ENCODE measurements at places on chromosomes 5 and 9.

- no peak for DNase-seq
Measured at GRCh38 chr5:6780802-6781391, 67.7 kb downstream of the TENT4A start.

DNA sequence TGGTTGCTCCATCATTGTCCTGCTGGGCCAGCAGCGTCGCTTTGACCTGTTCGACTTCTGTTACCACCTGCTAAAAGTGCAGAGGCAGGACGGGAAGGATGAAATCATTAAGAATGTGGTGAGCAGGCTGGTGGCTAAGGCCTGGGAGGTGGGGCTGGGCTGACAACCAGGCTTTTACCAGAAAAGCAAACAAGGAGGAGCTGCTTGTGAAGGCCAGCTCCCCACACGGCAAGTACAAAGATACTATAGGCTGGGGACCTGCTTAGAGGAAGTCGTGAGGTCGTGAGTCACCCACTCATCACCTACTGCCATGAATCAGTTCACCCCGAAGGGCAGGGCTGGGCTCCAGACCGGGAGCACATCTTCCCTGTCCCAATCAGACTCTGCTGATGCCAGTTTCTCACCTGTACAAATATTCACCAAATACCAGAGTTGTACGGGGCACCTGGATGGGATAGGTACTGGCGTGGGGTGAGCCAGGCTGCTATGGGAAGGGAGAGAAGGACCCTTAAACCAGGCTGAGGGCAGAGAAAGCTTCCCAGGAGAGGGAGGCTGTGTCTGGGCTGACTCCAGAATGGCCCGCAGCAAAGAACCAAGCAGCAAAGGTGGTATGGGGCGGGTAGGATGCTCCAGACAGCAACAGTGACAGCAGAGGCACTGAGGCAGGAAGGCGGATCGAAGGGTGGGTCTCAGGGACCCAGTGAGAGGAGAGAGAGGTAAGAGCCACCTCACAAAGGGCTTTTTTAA lies 69.3 kb upstream of the NIPAL4 start:
- no peak for DNase-seq

DNA sequence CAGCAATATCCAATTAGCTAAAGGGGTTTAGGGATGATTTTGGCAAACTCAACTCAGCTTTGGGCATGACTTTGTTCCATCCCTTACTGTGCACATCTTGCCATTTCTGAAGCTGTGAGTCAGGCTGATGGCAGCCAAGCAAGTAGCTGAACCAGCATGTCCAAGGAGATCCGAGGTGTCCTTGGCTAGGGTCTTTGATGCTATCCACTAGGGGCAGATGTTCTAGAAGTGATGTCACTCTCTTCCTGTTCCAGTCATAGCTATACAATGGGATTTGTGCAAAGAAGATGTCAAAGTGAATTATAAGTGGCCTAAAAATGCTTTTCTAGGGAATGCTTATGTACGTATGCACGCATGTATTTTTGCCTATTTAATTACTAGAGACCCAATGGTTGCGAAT lies 160.8 kb upstream of the PAPPA start:
- DNase-seq = no peak

DNA sequence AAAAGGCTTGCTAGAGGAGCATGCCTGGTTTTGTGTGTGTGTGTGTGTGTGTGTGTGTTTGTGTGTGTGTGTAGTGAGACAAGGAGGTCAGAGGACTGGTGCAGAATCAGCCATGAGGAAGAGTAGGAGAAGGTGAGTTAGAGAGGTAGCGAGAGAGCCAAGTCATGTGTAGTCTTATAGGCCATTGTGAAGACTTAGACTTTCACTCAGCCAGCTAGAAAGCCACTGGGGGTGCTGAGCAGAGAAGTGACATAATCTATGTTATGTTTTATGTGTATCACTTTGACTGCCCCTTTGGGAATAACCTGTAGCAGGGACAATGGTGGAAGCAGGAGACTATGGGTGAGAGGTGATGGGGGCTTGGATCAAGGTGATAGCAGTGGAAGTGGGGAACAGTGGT lies 180.5 kb upstream of the CLINT1 start:
- DNase-seq = no peak

DNA sequence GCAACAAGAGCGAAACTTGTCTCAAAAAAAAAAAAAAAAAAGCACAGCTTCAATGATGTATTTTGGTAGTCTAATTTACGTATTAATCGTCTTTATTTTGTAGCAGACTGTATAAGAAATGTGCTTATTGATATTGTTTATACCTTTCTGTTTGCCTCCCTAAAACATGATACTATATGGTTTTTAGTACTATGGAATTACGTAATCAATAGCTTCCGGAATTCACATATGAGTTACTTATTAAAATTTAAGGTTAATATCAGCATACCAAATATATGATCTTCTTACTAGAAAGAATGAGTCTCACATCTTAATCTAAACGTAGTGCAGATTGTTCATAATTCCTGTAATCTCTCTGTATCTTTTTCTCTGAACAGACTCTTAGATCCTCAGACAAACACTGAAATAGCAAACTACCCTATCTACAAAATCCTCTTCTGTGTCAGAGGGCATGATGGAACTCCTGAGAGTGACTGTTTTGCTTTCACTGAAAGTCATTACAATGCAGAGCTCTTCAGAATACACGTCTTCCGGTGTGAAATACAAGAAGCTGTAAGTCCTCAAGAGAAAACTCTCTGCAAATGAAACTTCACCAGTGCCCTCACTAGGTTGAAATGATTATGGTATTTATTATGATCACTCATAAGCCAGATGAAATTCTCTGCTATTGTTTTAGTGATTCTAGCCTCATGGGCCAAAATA lies 44.4 kb upstream of the GPR21 start:
- DNase-seq = no peak

DNA sequence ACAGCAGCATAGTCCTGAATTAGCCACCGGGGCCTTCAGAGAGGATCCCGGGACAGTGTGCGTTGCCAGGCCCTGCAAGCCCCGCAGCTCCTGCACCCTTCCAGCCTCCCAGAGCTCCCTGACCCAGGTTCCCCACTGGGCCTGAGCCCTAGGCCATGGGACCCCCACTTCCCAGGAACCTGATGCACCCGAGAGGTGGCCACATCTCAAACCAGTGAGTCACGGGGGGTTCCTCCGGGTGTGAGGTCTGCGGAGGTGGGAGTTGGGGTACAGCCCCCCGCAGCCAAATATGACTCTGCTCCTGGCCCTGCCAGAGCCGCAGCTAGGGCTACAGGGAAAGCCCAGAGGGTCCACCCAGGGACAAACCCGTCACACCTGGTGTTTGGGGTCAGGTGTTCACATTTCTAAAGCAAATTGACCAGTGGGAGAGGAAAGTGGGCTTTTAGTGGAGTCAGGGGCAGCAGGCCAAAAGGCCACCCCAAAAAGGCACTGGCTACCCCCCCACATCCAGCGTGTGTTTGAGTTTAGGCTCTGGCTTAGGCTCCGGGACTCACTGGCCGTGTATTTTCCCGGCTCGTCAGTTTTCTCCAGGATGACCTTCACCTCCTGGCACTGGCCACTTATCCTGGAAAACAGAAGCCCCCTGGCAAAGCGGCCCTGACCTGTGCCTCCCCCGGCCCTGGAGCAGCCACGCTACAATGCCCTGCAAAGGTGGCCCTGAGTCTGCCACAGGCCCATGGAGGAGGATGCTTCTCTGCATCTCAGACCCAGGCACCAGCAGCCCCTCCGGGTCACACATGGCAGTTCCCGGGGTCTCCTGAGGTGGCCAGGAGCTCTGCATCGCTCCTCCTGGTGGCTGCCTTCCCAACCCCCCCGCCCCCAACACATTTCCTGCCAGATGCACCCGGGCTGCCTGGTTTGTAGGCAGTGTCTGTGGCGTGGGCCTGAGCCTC lies 17.4 kb upstream of the OBP2B start:
- DNase-seq = no peak

- DNase-seq = no peak
Measured at GRCh38 chr5:67377631-67378030, 181.0 kb upstream of the CD180 start.

- DNase-seq = no peak
Measured at GRCh38 chr5:117863586-117864296, 1124.6 kb downstream of the DTWD2 start.

- DNase-seq = no peak
Measured at GRCh38 chr5:40436535-40437237, 243.0 kb upstream of the PTGER4 start.

GRCh38 chr5:143021595-143021994 lies 251.4 kb downstream of the ARHGAP26 start:
- DNase-seq = no peak

DNA sequence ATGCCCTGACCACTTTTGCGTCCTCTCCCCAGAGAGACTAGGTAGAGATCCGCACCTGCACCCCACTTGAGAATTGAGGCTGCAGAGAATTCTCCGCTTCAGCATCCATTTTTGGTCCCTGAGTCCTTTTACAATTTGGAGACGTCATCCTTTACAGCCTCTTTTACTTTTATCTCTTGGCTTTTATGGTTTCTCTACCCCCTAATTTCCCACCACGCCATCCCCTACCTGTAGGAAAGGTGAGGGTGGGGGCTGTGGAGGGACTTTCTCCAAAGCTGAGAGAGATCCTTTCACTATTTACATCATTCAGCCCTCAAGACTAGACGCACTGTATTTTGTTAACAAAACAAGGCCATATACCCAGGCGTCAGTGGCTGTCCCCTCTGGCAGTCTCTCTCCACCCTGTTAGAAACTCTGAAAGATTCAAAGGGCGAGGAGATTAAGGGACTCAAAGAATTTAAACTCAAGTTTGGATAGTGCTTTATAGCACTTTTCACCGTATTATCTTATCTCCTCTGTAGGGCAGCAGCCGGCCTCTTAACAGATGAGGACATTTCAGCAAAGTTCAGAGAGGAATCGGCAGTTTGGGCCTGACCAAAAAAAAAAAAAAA lies 1.7 kb downstream of the MSX2 start:
- no peak for DNase-seq

DNA sequence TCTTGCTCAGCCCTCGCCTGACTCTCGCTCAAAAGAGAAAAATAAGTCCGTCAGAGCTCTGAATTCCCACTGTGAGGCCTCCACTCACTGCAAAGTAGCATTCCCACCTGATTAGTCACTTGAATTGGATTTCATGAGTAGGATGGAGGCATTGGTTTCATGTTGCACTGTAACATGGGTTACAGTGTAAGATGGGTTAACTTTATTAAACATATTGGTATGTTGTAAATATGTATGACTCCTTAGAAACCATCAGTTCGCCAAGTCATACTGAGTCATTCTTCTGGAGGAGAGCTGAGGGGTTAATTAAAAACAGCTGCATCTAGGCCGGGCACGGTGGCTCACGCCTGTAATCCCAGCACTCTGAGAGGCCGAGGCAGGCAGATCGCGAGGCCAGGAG lies 93.8 kb upstream of the BNC2 start:
- no peak for DNase-seq

GRCh38 chr5:159262472-159262858 lies 625 bp upstream of the UBLCP1 start:
- no peak for DNase-seq

DNA sequence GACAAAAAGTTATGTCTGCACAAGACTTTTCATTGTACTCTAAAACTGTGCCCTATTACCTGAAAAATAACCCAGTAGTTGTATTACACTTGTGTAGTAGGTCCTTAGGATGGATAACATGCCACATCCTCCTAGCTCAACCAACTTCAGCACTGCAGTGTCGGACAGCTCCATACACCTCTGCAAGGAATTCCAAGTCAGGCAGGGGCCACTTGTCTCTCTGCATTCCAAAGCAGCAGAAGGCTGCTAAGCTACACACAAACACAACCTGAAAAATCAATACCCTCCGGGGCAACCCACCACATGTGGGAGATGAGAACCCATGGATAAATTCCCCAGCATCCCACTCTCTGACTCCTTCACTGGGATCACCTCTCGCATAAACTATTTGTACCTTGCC lies 50.2 kb downstream of the MED10 start:
- DNase-seq = no peak
